ENCODE measurements at places on chromosomes 2 and 18.

DNA sequence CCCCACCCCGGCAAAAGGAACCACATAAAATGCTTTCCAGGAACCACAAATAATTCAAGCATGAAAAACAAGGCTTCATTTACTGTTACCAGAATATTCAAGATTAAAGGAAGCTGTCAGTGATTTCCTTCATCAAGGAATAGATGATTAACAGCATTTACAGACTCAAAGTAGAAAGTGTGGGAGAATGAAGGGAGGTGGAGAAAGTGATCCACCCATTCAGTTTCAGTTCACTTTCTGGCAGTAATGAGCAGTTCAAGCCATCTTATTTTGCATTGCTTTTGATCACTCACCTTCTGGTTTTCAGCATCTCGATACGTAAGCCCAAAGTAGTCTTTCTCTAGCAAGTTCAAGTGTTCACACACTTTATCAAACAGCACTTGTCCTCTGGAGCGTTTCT lies 99.0 kb downstream of the EPB41L3 start:
- peak; percentile 45 for DNase-seq

DNA sequence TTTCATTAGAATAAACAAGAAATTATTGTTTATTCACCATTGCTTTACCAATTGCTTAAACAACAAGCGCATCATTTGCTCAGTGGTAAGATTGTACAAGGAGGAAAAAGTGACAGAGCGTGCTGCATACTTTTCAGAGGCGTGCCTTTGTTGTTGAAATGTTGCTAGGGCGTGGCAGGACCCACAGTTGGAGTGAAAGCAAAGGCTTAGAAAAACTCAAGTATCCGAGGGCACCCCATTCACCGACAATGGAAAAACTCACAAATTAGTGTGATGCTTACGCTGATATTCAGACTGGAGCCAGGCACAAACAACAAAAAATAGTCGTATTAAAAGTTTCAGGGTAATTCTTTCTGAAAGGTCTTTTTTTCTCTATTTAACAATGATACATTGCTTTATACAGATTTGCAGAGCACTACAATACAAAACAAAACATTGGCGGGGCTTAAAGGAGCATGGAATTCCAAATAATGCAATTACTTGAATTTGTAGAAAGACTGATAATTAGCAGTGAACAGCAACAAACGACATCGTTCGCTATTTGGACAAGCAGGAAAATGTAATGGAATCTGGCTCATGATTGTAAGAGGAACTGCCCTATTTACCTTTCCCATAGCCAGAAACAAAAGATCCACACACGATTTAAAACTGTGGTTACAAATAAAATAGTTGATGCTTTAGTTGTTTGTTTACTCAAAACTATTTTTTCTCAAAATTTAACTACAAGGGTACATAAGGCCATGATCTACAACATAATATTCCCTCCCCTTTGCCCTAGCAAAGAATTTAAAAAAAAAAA lies 37.8 kb upstream of the RTTN start:
- DNase-seq = no peak

DNA sequence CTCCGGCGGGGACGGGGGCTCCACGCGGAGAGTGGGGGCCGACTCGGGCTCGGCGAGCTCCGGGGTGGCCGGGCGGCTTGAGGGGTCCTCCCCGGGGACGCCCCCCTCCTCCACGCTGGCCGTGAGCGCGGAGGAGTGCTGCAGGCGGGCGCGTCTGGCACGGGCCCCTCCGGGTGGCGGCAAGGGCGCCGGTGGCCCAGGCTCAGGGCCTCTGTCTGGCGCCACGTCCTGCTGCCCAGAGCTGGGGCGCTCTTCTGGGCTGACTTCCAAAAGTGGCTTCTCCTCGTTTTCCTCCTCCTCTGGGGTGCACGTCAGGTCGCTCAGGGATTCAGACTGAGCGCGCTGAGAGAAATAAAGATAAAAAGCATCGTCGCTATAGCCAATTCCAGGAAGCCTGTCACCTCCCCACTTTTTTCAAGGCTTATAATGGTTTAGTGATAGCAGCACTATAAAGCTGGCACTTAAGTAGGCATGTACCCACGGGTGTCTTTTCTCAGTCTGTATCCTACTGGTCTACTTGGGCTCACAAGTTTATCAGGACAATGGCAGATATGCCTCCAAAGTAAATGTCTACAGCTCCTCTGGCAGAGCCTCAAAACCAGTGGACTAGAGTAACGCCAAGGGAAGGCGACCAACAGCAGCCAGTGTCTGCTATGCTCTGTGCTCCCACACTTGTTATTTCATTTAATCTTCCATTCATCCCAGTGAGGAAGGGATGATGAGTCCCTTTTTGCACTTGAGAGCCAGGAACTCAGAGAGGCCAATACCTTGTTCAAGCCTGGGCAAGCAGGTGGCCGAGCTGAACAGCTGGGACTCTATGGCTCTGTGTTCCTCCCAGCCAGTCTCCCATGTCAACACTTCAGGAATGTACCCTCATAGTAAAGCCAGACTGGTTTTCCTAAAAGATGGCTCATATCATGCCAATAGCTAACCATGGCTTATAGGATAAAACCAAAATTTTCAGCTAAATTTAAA lies 92.6 kb upstream of the MGAT4A start:
- DNase-seq = no peak

GRCh38 chr2:189913821-189914220 lies 129.6 kb downstream of the PMS1 start:
- no peak for DNase-seq

DNA sequence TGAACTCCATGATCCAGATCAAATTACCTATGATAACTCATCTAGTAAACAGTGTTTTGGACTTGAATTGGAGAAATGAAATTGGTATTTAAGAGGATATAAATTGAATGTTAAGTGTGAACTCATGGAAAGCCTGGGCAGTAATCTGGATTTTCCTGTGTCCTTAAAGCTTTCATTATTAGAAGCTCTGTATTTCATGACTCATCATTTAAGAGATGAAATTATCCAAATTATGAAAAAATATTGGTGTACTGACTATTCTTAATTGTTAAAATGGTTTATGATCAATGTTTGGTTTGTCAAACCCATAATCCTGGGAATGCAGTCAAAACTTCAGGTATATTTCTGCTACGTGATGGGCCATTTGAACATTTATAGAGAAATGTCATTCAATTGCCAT lies 332.2 kb upstream of the ST6GAL2 start:
- no peak for DNase-seq

GRCh38 chr2:73937103-73937885 lies 10.6 kb downstream of the DGUOK start:
- DNase-seq = no peak

DNA sequence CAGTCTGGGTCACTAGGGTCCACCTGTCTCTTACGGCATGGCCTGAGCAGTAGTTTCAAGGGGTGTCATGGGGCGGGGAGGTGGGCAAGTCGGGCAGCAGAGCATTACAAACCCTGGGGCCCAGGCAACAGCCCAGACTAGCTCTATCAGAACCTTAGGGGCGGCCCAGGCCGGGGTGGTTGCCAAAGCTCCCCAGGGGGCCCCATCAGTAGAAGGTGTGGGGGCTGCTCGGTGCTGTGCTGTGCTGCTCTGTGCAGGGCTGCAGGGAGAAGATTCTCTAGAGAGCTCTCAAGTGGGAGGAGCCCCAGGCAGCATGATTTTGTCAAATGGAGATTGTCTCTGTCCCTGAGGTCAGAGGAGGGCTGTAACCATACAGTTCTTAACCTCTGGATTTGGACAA lies 36.4 kb upstream of the SLC14A1 start:
- no peak for DNase-seq

DNA sequence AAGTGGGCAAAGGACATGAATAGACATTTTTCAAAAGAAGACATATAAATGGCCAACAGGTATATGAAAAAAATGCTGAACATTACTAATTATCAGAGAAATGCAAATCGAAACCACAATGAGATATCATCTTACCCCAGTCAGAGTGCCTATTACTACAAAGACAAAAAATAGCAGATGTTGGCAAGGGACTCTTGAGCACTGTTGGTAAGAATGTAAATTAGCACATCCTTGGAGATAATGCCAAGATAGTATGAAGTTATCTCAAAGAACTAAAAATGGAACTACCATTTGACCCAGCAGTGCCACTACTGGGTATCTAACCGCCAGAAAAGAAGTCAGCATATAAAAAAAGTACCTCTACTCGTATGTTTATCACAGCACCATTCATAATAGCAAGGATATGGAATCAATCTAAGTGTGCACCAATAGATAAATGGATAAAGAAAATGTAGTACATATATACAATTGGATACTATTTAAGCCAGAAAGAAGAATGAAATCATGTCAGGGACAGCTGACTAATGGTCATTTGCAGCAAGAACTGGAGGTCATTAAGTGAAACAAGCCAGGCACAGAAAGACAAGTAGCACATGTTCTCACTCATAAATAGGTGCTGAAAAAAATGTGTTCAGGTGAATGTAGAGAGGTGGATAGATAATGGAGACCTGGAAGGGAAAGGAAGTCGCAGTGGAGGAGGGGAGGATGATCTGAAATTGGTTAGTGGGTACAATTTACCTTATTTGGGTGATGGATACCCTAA lies 141.7 kb upstream of the B3GNT2 start:
- no peak for DNase-seq

GRCh38 chr2:46387292-46387691 lies 90.1 kb downstream of the EPAS1 start:
- peak; percentile 46 for DNase-seq

- no peak for DNase-seq
These were observed 93.4 kb downstream of the GLI2 start for GRCh38 chr2:120828829-120829632.

- DNase-seq = no peak
These were observed 202.3 kb downstream of the PLCL1 start for GRCh38 chr2:198006733-198007132.
